ENCODE measurements at places on chromosomes 2 and 18.
A peak's percentile ranks its signal among the peaks of the same experiment; 100 is the strongest.

DNA sequence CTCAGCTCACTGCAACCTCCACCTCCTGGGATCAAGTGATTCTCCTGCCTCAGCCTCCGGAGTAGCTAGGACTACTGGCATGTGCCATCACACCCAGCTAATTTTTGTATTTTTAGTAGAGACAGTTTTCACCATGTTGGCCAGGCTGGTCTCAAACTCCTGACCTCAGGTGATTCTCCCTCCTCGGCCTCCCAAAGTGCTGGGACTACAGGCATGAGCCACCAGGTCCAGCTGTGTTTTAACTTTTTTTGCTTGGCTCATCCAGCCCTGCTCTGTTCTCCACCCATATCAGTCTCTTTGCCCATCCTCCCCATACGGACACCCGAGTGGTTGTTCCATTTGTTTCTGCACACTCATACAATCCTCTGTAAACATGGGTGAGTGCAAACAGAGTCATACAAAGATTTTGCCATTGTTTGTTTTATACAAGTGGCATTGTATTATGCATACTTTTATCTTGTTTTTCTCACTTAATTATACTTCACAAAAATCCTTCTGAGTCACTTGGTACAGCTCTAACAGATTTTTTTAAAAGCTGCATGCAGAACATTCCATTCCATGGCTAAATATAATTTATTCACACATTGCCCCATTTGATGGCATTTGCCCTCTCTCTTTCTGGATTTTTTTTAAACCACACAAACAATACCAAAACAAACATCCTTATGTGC is 5.3 kb downstream of the APOB start:
- no peak for DNase-seq

GRCh38 chr2:239377591-239377990 is 23.2 kb downstream of the HDAC4 start:
- DNase-seq, result no peak

DNA sequence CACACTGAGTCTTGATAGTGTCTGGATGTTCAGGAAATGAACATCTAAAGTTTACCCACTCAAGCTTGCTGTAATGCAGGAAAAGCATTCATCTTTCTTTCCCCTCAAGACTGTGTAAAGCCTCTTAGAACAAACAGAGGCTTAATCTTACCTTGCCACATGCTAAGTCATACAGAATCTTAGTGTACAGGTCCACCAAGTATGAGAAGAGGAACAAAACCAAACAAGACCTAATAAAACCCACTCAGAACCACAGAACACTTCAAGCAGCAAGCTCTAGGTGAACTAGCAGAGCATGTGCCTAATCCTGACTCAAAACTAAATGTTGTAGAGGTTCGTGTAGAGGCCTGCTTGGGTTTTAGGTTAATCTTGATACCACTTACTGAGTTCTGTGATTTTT is 97.6 kb downstream of the SPTBN1 start:
- no peak for DNase-seq

- no peak for DNase-seq
Observed at GRCh38 chr2:107633580-107634147, 193.0 kb upstream of the RGPD4 start.

- DNase-seq, result no peak
Observed at GRCh38 chr2:140550821-140551220, 1580.0 kb downstream of the LRP1B start.

GRCh38 chr2:146541896-146542295 is 1302.9 kb upstream of the ACVR2A start:
- DNase-seq, result no peak

GRCh38 chr2:69453475-69454129 is 16.4 kb upstream of the NFU1 start:
- peak; percentile 64 for DNase-seq

DNA sequence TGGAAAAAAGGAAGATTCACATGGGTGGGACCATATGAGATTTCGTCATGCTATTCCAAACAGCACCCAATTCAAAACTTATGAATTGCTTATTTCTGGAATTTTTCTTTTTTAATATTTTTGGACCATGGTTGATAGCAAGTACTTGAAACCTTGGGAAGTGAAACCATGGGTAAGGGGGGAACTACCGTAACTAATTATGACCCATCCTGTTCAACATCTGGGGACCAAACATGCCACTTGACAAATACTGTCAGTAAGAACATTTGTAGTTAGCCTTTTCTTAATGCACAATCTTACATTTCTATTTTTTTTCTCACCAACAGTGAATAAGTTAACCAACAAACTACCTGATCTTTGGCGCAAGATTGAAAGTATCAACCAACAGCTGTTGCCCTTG is 105.7 kb upstream of the TTC39C start:
- DNase-seq, result no peak

DNA sequence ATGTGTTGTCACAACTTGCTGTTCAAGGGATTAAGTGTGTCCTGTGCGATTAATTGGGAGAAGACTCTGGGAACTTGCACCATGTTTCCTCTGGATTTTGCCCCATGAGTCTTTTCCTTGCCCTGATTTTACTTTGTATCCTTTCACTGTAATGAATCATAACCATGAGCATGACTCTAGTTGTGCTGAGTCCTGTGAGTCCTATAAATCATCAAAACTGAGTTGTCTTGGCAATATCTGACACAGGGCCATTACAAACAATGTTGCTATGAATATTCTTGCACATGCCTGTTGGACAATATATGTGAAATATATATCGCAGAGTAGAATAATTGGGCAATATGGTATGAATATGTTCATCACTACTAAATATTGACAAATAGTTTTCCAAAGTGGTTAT is 56.5 kb upstream of the COL5A2 start:
- DNase-seq, result no peak

DNA sequence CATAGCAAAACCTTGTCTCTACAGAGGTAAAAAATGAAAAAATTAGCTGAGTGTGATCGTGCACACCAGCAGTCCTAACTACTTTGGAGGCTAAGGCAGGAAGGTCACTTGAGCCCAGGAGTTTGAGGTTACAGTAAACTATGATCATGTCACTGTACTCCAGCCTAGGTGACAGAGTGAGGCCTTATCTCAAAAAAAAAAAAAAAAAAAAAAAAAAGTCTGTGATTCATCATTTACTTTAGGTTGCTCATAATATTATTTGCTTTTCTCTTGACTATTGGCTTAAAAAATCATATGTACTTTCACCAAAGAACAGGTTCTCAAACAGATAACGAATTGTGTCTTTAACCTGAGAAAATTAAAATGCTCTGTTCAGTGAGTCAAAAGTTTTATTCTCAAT is 129.1 kb downstream of the MYO3B start:
- DNase-seq, result no peak

GRCh38 chr2:163191372-163191771 is 352.8 kb upstream of the KCNH7 start:
- DNase-seq, result peak; percentile 24

DNA sequence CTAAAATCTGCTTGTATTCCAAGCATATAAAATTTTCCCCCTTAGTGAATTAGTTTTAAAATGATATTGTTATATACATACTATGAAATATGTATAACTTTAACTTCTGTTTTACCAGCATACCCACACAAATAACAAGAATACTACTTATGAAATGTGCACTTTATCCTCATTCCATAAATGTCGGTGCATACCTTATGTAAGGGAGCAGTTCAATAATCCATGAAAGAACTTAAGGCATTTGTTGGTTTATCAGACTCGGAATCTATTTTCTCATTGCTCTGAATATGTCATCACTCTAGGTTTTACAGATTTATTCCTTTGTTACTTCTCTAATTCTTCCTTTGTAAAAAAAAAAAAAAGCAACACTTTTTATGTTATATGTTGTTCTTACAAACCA is 12.5 kb upstream of the MFF start:
- no peak for DNase-seq

- DNase-seq, result no peak
Observed at GRCh38 chr2:169036736-169037440, 5.8 kb upstream of the ABCB11 start.

GRCh38 chr2:60302377-60303126 is 250.9 kb downstream of the BCL11A start:
- no peak for DNase-seq

GRCh38 chr2:236955521-236956030 is 130.1 kb upstream of the COPS8 start:
- DNase-seq, result no peak
